Urothelium cell line (cell line): ENCODE measurements at places on chromosomes 3 and 15.

DNA sequence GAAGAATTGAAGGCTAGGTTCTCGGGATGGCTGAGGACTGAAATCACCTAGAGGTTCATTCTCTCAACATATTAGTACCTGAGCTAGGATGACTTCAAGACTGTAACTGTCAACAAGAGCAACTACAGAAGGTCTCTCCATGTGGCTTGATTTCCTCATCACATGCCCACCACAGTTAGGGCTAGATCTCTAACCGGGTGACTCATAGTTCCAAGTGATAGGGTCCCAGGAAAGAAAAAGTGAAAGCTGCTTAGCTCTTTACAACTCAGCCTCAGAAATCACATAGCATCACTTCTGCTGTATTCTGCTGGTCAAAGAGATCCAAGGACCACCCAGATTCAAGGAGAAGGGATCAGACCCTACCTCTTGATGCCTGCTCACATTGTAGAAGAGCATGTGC is 165.4 kb upstream of the AGTR1 start:
- no peak for DNase-seq

- no peak for DNase-seq
Observed at GRCh38 chr3:42631620-42632019, 21.9 kb upstream of the ZBTB47 start.

GRCh38 chr3:101995371-101996046 is 146.2 kb downstream of the NFKBIZ start:
- DNase-seq, result no peak

GRCh38 chr3:181410870-181411269 is 300.9 kb upstream of the SOX2 start:
- no peak for DNase-seq

- no peak for DNase-seq
Observed at GRCh38 chr3:143413372-143413771, 293.8 kb downstream of the CHST2 start.

DNA sequence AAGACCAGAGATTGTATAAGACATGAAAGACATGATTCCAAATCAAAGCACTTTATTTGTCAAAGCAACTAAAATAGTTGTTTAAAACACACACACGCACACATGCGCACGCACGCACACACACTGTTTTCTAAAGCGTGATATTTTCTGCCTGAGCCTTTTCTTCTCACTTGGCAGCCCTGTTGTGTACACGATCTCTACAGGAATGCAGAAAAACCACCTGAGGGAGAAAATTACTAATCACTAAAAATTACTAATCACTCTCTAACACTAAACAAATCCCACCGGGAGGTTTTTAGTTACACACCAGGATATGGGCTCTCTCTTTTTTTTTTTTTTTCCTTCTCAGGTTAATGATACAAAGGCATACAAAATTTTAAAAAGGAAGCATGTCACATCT is 160.1 kb upstream of the ATP11B start:
- no peak for DNase-seq

- DNase-seq, result no peak
Observed at GRCh38 chr3:149472030-149472797, 2.3 kb upstream of the TM4SF4 start.

- DNase-seq, result no peak
Observed at GRCh38 chr15:67183443-67184169, 70.9 kb downstream of the AAGAB start.

GRCh38 chr3:71984843-71985613 is 200.1 kb upstream of the PROK2 start:
- DNase-seq, result no peak

- no peak for DNase-seq
Observed at GRCh38 chr3:127026036-127026435, 43.1 kb downstream of the PLXNA1 start.

- no peak for DNase-seq
Observed at GRCh38 chr3:53230789-53231188, 25.0 kb downstream of the TKT start.

GRCh38 chr3:46065750-46066256 is 38.5 kb upstream of the XCR1 start:
- DNase-seq, result no peak

DNA sequence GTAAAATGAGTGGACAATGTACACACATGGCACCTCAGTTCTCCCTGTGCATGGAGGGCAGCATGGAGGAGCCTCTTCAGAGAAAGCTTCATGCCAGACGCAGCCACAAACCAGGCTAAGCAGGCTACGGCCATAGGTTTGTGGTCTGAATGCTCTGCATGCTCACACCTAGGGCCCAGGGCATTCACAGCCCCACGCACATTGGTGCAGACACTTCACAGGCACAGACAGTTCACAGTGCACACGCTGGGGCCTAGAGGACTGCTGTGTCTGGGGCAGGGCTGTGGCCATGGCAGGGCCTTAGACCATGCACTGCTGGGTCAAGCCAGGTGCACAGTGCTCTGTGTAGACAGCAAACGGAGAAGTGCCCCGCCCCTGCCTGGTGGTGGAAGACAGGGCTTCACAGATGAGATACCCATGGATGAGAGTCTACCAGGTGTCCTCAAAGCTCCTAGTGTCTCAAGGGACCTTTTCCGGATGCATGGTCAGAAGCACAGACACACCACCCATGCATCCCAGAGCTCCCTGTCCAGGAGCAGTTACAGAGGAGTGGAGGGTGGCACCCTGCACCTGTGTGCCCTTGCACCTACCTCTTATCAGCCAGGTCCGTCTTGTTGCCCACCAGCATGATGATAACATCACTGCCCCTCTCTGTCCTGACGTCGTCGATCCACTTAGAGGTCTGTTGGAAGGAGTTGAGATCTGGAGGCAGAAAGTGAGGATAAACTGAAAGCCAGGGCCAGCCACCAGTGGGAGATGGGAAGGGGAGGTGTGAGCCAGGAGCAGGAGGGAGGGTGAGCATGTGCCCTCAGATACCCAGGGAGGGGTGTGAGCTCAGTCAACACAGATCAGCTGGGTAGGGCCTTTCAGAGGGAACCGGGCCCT is 33.5 kb downstream of the SRPRB start:
- no peak for DNase-seq

DNA sequence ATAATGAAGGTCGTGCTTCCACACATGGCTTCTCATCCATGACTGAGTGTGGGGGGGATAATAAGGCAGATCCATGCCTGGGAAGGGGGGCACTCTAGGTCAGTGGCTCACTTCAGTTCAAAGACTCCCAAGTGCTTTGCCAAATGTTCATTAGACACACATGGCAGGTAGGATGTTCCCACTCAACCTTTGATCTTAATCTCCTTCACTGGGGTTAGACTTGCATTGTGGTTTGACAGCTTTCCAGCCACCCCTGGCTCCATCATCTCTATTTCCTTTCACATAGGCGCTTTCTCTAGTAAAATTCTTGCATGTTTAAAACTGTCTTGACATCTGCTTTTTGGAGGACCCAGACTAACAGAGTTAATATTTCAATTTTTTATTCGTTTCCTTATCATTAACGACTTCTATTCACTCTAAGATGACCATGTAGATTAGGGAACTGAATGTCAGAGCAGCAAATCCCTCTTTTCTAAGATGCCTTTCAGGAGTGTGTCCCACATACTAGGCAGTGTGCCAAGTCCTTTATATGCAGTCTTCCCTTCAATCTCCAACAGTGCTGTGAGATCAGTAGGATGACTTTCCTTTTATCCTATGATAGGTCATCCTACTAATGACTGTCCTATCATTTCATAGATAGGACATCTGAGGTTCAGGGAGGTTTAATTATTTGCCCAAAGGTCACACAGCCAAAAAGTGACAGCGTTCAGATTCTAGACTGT is 57.9 kb downstream of the BTD start:
- no peak for DNase-seq

GRCh38 chr3:172550347-172550943 is 27.2 kb upstream of the TNFSF10 start:
- peak; percentile 88 for DNase-seq

GRCh38 chr3:123147754-123148535 is 53.8 kb upstream of the SEC22A start:
- DNase-seq, result no peak

- peak; percentile 55 for DNase-seq
Observed at GRCh38 chr3:9352917-9353752, 9.7 kb upstream of the THUMPD3 start.

DNA sequence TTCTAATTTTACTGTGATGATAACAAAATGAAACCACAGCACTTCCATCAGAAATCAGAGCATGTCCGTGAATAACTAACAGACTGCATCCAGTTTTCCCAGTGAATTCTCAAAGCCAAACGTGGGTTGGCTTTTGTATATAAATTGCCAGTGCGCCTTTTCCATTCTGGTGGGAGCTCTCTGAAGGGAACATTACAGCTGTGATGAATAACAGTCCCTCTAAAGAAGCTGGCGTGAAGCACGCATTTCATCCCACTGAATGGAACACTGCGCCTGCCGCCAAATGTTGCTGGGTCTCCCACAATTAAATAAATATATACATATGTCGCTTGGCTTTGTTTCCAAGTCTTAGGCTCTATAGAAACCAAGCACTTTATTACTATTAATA is 113.0 kb upstream of the PFN2 start:
- DNase-seq, result no peak

DNA sequence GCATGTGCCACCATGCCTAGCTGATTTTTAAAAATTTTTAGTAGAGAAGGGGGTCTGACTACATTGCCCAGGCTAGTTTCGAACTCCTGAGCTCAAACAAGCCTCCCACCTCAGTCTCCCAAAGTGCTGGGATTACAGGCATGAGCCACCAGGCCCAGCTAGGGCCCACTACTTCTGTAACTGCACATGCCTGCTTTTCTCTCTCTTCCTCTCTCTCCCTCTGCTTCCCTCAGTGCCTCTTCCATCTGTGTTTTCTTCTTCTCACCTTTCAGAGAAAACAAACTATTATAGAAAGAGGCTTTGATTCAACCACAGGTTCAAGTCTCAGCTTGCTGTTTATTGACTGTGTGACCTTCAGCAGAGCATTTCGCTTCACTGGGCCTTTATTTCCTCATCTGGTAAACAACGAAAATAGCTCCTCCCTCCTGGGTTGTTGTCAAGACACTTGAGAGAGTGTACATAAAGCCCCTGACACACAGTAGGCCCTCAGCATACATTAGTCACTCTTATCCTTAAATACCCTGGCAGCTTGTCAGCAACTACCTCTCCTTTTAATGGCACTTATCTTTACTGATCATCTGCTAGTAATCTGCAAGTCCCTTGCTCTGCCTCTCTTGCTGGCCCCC is 10.2 kb downstream of the TADA3 start:
- no peak for DNase-seq

- DNase-seq, result no peak
Observed at GRCh38 chr15:90297021-90297420, 31.5 kb downstream of the NGRN start.

DNA sequence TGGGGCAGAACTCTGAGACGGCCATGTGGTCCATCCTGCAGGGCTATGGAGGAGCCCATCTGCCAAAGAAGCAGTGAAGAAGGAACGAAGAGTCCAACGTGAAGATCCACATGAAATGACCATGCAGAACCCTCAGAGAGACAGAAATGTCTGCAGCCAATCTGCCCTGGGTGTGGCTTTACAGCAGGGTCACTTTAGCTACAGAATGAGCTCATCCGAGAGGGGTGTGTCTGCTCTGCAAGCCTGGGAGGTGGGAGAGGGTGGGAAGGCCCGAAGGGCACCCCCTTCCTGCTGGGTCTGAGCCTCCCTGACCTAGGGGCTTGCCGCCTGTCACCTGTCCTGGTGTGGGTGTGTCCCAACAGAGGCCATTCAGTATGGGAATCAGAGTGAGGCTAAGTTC is 176.3 kb downstream of the ATP10A start:
- no peak for DNase-seq

DNA sequence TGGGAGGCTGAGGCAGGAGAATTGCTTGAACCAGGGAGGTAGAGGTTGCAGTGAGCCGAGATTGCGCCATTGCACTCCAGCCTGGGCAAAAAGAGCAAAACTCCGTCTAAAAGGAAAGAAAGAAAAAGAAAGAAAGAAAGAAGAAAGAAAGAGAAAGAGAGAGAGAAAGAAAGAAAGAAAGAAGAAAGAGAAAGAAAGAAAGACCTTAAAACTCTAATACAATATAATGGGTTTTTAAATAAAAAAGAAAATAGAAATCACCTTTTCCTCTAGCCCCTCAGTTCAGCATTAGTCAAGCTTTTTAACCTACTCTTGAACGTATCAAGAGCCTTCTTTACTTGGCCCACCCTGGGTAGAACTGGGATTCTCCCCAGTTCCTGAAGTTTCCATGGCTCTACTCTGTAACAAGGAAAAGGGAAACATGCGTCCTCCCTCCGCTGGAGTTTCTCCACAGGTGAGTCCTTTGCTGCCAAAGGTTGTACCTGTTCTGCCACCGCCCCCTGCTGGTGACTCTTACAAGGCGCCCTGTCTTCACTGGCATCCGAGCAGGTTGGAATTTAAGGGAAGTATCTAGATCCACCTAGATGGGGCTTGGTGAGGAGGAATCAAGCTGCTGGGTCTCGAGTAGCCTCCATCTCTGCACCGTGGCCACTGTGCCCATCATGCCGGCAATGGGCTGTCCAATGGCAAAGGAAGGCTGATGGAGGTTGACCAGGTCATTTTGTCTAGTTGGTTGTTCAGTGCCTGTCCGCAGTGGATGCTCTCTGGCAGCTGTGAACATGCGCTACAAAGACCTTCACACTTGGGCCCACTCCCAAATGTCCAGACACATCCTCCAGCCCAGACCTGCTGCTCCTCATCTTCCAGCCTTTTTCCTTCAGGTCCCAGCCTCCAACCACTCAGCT is 20.6 kb upstream of the EPHB3 start:
- peak; percentile 64 for DNase-seq

GRCh38 chr3:194685718-194686413 is at the start of gene FAM43A:
TSS of gene FAM43A (plus strand) at chr3:194685883. CDS start at chr3:194686827, 944 bp downstream.
- peak; percentile 76 for DNase-seq

- no peak for DNase-seq
Observed at GRCh38 chr3:18964640-18965039, 183.7 kb upstream of the KCNH8 start.

DNA sequence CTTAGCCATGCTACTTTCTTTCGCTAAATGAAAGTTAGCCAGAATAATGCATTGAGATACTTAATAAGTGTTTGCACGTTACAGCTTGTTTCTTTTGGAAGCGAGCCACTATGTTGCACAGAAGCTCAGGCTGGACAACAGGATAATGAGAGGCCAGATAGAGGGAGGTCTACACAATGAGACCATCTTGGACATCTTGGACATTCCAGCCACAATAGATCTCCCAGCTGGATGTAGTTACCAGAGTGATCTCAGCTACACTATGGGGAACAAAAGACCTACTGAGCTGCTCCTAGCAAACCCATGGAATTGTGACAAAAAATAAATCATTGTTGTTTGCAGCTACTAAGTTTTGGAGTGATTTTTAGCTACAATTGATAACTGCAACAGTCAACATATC is 540.1 kb upstream of the SEMA6D start:
- DNase-seq, result no peak

GRCh38 chr15:69253156-69253555 is 45.6 kb upstream of the PAQR5 start:
- DNase-seq, result peak; percentile 63

GRCh38 chr3:42099020-42099765 is 8.0 kb downstream of the TRAK1 start:
- DNase-seq, result no peak

DNA sequence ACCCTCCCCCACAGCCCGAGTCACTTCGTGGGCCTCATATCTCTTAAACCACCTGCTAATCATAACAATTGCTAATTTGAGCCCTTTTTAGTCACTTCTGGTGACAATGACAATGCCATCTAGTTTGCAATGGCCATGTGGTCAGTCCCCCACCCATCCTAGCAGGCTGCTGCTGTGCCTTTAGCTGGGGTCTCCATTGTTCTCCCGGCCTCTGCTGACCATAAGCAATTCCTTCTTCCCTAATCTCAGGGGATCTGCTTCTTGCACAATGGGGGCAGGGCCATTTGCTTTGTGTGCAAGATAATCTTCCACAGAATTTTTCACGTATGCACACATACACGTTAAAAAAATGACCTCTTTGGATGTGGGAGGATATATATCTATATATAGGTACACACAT is 406.1 kb upstream of the ONECUT1 start:
- no peak for DNase-seq
